Left cardiac atrium (tissue), 4 donors: ENCODE measurements at places on chromosomes 12 and 14.

DNA sequence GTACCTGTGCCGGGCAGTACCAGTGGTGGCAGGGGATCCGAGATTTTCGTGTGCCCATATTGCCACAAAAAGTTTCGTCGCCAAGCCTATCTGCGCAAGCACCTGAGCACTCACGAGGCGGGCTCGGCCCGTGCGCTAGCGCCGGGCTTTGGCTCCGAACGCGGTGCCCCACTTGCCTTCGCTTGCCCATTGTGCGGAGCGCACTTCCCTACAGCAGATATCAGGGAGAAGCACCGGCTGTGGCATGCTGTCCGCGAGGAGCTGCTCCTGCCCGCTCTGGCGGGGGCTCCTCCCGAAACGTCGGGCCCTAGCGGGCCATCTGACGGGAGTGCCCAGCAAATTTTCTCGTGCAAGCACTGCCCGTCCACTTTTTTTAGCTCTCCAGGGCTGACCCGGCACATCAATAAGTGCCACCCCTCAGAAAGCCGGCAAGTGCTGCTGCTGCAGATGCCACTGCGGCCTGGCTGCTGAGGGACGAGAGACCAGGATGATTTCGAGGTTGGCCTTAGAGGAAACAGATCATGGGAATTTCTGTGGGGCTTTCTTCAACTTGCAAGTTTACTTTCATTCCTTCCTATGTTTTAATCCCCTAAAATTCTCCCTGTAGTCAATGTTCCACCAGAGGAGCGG lies 1.6 kb downstream of the INSM2 start:
- no peak for DNase-seq

DNA sequence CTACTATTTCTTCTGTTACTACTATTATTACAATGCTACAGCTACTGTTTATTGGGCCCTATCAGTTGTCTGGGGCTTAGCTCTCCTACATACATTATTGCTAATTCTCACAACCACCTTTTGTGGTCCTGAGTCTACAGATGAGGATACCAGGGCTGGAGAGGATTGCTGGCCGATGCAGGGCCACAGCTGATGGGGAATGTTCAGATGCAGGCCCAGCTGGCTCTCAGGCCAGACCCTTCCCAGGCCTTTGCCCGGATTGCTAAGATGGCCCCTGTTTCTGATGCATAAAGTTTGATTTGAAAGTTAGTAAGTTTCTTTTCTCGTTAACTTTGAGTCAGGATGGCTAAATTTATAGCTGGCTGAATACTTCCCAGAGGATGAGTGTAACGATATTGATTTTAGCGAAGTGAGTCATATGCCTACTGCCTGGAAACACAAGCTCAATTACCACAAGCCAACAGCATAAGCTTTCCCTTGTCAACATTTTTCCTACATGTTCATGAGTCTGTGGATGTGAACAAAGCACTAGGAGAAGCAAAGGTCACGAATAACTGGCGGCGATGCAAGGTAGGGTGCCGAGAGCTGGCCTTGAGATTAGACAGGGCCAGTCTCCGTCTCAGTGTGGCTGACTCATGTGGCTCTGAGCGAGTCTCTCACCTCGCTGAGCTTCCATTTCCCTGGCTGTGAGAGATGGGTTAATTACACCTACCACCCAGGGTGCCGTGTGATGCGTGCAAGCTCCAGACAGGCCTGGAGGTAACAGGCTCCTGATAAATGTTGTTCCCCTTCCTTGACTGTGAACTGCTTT lies 111.0 kb downstream of the BEGAIN start:
- DNase-seq, result no peak

DNA sequence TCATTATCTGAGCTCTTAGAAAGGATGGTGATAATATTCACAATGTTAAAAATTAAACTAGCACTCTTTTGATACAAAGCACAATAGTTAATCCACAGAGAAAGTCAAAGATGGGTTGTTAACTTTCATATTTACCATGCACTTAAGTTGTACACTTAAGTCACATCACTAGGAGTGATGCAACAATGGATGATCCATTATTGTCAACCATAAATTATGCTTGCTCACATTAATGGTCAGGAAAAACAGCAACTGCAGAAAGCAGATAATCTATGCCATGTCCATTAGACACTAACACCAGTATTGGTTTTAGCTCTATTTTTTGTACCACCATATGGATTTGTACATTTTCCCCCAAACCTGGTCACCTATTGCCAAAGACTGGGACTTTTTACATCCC lies 195.5 kb downstream of the FOXA1 start:
- DNase-seq, result no peak

- no peak for DNase-seq
Measured at GRCh38 chr14:103712633-103713247, 2.5 kb downstream of the XRCC3 start.

- DNase-seq, result peak; percentile 83
Measured at GRCh38 chr12:13390381-13390861, 193.9 kb downstream of the EMP1 start.

DNA sequence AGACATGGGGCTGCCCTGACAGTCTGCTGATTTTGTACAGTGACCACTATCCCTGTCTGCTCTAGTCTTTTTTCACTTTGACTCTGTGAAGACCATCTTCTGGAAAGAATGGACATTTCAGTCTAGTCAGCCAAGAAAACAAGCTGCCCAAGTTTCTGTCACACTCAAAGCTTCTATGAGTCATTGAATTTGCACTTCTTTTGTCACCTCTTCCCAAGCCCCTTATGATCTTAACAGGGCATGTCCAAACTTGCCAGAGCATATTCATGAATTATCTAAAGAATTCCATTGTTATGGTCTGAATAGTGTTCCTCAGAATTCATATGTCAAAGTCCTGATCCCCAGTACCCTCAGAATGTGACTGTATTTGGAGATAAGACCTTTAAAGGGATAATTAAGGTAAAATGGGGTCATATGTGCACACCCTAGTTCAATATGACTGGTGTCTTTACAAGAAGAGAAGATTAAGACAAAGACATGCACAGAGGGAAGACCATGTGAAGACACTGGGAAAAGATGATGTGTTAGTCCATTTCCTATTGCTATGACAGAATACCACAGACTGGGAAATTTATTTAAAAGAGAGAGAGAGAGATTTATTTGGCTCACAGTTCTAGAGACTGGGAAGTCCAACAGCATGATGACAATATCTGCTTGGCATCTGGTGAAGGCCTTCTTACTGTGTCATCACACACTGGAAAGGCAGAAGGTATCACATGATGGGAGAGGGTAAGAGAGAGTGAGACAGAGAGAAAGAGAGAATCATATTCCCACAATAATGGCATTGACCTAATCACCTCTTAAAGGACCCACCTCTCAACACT lies 242.6 kb downstream of the BTG1 start:
- no peak for DNase-seq

DNA sequence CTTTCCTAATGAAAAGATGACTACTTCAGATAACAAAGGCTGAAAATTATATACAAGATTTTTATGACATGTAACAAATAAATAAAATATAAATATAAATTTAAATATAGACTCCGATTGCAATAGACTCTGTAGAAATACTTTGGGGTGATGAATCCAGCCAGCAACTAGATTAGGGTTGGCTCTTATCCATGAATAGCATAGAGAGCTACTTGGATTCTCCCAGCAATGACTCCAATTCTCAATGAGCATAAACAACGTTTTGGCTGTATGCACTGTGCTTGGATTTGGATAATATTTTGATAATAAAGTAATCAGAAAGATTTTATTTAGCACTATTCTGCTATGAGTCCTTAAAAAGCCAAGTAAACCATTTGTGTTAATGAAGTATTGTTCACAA lies 58.0 kb upstream of the LRFN5 start:
- DNase-seq, result no peak

- no peak for DNase-seq
Measured at GRCh38 chr12:66058554-66058953, 72.0 kb downstream of the LLPH start.

- no peak for DNase-seq
Measured at GRCh38 chr14:74417611-74418010, 8.4 kb downstream of the SYNDIG1L start.

- no peak for DNase-seq
Measured at GRCh38 chr12:17016116-17016864, 410.3 kb upstream of the LMO3 start.

- DNase-seq, result no peak
Measured at GRCh38 chr12:110223777-110224378, 57.2 kb upstream of the ATP2A2 start.

DNA sequence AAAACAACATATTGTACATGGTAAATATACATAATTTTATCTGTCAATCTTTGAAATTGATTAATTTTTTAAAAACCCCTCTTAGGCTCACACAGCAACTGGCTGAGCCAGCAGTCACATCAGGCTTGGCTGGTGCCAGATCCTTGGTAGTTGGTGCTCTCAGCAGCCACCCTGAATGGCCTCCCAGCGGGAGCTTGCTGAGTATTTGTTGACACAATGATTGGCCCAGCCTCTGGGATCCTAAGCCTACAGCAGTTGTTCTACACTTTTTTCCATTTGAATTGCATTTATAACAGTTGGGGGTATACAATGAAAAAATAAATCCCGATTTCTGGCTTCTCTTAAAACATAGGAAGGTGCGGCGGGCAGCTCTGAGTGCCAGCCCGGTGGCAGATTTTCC lies 11.1 kb downstream of the PRKAB1 start:
- DNase-seq, result no peak

DNA sequence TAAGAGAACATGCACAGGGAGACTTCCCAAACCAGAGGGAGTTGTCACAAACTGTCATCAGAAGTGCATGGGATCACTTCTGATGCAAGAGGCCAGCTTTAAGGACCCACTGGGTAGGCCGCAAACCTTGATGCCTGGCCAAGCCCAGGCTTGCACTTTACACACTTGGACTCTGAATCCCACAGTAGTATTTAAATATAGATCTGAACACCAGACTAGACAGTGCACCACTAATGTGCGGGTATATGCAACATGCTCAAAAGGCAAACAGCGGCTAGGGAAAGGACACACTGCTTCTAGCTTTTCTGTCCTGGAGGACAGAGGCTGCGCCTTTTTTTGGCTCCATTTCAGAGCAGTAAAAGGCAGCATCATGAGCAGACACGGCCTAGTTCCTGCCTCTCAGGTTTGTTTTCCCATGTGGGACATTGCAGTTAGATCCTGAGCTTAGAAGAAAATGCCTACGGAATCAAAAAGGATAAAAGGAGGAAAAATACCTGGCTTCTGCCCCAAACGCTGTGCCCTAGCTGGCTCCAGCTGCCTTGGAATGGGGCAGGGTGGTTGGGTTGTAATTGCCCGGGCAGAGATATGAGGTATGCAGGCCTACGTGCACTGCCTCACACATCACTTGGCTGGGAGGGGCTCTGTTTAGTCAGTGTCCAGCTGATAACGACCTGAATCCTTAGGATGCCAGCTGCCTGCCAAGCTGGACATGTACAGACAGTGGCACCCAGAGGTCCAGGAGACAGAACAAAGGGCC lies 84.5 kb upstream of the EGLN3 start:
- peak; percentile 73 for DNase-seq

GRCh38 chr12:51821440-51822260 lies 26.9 kb downstream of the FIGNL2 start:
- DNase-seq, result peak; percentile 32

DNA sequence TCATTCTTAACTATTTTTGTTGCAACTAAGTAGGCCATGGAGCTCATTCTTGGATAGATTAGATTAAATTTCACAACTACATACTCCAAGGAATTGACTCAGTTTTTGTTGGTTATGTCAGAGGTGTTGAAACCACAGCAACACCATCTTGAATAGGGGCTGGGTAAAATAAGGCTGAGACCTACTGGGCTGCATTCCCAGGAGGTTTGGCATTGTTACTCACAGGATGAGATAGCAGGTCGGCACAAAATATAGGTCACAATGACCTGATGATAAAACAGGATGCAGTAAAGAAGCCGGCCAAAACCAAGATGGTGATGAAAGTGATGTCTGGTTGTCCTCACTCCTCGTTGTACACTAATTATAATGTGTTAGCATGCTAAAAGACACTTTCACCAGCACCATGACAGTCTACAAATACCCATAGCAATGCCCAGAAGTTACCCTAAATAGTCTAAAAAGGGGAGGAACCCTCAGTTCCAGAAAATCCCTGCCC lies 20.9 kb downstream of the DMAC2L start:
- DNase-seq, result peak; percentile 65

GRCh38 chr12:109432842-109433304 lies 44.2 kb downstream of the KCTD10 start:
- peak; percentile 83 for DNase-seq
